ENCODE measurements at places on chromosomes 4 and X.
A peak's percentile ranks its signal among the peaks of the same experiment; 100 is the strongest.

DNA sequence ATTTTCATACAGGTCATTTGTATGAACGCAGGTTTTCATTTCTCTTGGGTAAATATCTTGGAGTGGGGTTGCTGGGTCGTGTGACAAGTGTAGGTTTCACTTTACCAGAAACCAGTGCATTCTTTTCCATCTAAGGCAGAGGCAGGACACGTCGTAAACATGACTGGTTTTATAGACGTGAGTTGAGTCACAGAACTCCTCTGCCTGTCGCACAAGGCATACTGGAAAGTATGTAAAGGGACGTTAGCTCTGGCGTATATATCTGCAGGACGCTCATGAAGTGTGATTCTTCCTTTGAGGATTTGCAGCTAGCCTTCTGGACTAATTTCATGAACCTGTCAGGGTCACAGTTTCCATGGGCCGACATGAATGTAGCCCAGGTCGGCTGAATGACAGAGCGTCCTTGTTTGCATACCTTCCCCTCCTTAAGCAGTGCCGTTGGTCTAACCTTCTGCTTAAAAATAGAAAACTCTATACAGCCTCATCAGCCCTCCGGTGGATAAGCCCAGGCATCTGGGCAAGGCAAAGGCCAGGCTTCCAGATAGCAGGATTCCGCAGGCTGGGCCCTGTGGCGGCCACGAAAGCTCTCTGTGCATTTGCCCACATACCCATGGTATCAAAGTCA, 106.0 kb downstream of the GPR143 start:
- H3K27ac ChIP-seq: no peak overlapping the region
- H3K4me1 ChIP-seq: no peaks in the 10 kb centered on the region
- H3K36me3 ChIP-seq: peaks cover 10% of the 10 kb centered on the region

- no peaks in the 10 kb centered on the region for H3K36me3 ChIP-seq
- DNase-seq: no peak
- no peaks in the 10 kb centered on the region for H3K4me1 ChIP-seq
- H3K4me3 ChIP-seq: no peak overlapping the region
- no peaks in the 10 kb centered on the region for H3K27me3 ChIP-seq
- no peak overlapping the region for H3K27ac ChIP-seq
Observed at GRCh38 chr4:176979416-176979815, 186.7 kb upstream of the VEGFC start.

- H3K27me3 ChIP-seq: peaks cover 12% of the 10 kb centered on the region
- H3K4me3 ChIP-seq: no peak overlapping the region
- H3K27ac ChIP-seq: no peak overlapping the region
- H3K4me1 ChIP-seq: peaks cover 4% of the 10 kb centered on the region
- DNase-seq: no peak
Observed at GRCh38 chr4:2443956-2444740, 24.8 kb upstream of the RNF4 start.

- H3K27me3 ChIP-seq: no peaks in the 10 kb centered on the region
- no peak for DNase-seq
- no peaks in the 10 kb centered on the region for H3K36me3 ChIP-seq
- no peaks in the 10 kb centered on the region for H3K4me1 ChIP-seq
- H3K4me3 ChIP-seq: no peak overlapping the region
- no peak overlapping the region for H3K27ac ChIP-seq
Observed at GRCh38 chrX:117701050-117701449, 415.6 kb downstream of the KLHL13 start.

- peak within 1 kb of the TSS; percentile 98 for H3K4me3 ChIP-seq
- peak within 1 kb of the TSS; percentile 99 for H3K27ac ChIP-seq
- no peak for DNase-seq
- no peaks in the 10 kb centered on the region for H3K27me3 ChIP-seq
- H3K36me3 ChIP-seq: peaks cover 27% of the 10 kb centered on the region
Observed at GRCh38 chr4:103076747-103077347, at the start of gene SLC9B2. SLC9B2 (minus strand) TSS chr4:103076761; CDS start chr4:103067550, 9,211 bp downstream.

DNA sequence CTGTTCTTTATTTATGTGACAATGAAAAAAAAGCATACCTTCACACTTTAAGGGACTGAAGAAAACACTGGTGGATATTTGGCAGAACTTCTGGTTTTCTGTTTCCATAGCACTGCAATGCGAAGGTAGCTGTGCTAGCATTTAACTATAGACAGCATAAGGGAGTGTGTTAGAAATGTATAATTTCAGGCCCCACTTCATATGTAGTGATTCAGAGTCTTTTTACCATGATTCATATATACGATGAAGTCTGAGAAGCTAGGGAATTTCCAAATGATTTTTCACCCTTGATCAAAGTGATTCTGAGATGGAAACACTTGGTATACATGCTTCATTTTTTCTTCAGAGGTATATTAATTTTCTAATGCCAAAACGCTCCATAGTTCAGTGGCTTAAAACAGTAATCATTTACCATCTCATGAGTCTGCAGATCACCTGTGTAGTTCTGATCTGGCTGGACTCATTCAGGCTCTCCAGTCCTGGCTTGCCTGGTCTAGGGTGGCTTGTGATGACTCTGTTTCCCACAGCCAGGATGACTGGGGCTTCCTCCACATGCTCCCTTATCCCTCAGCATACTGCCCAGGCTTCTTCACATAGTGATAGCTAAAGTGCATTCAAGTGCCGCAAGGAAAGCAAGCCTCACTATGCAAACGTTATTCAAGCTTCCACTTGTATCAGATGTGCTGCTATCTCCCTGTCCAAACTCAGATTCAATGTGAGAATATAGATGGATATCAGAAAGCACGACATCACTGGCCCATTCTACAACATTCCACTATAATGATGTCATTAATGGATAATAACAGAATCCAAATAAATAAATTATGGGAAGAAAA, 790.1 kb downstream of the TECRL start:
- DNase-seq: no peak
- H3K27ac ChIP-seq: no peak overlapping the region
- no peaks in the 10 kb centered on the region for H3K27me3 ChIP-seq
- no peaks in the 10 kb centered on the region for H3K36me3 ChIP-seq

GRCh38 chr4:10762561-10762960, 78.0 kb upstream of the CLNK start:
- no peaks in the 10 kb centered on the region for H3K27me3 ChIP-seq
- H3K27ac ChIP-seq: no peak overlapping the region
- no peak for DNase-seq
- no peaks in the 10 kb centered on the region for H3K4me1 ChIP-seq
- H3K4me3 ChIP-seq: no peak overlapping the region
